ENCODE measurements at places on chromosomes 1 and 21.

- no peak for DNase-seq
Observed at GRCh38 chr1:201020040-201020591, 3.4 kb downstream of the KIF21B start.

DNA sequence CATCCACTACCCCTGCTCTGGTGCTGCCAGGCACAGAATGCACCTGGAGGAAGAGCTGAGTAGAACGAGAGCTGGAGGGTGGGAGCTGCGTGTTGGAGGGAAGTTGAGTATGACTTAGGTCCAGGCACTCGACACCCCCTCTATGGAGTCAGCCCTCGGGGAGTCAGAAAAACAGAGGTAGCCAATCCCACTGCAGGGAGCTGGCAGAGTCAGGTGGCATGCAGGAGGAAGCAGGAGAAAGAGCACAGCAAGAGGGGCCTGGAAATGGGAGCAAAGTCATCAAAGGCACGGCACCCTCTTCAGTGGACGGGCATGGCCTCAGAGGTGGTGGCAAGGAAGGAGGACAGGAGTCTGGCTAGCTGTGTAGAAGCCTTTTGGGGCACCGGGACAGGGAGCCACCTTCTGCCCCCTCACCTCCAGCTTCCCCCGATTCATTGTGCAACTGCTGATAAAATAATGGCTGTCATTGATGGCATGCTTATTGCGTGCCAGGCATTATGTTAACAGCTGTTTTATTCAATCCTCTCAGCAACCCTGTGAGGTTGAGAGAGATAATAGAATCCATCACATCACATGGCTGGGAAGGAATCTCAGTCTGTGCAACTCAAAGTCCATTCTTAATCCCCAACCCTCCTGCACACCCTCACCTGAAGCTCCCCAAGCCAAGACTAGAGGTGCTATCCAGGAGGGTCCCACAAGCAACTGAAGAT, 42.0 kb downstream of the C1orf198 start:
- DNase-seq, result no peak

- DNase-seq, result no peak
Observed at GRCh38 chr1:201299968-201300367, 16.7 kb downstream of the PKP1 start.

DNA sequence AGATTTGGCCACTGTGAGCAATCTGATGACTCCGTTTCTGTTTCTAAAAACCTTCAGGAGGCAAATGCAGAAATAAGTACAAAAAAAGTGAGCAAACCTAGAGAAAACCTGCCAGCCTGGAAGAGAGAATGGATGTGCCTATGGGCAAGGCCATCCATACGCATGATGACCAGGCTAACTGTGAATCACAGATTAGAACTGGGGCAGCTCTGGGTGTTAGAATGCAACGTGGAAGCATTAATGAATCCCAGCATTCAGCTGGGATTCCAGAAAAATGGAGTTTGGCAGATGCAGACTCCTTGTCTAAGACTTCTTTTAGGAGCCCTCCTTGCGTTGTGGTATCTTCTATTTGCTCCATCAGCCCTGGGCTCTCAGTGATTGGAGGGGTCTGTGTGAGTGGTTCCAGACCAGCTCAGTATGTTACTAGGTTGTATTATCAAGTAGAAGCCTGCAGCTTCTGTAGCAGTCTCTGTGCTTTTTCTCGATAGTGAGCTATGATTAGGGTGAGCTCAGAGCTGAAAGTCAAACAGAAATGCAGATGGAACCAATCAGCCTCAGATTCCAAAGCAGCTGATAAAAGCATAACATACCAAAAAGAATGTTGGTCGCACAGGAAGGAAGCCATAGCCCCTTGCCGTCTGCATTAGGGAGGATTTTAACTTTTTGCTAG, 154.0 kb downstream of the PSMG1 start:
- no peak for DNase-seq

DNA sequence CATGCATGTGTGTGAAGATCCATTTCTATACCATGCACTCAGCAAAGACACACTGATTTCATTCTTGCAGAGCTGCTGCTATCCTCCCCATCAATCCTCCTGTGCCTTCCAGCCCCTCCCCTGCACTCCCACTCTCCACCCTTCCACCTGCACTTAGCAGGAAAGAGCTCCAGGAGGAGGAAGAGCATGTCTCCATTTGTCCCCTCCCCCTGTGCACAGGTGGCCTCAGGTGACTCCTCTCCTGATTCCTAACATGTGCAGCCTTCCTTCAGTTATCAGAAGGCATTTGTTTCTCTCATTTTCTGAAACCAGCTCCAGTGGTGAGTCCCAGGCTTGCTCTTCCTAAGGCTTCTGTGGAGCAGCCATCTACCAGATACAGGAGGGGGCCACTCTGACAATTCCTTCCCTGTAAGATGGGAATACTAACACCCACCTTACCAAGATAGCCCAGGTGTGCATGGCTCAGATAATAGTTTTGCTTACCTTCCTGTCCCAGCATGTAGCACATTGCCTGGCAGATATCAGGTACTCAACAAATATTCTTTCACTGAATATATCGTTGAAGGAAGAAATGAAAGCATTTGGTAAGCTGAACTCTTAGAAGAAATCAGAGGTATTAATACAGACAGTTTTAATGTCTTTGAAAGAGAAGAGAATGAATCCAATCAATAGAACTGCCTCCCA, 21.9 kb upstream of the FAM3B start:
- DNase-seq, result no peak

All from cerebellar nuclear complex (tissue), 1 donor.